ENCODE measurements at places on chromosomes 2 and 18. TPM values are rescaled to one million over a fixed set of nuclear protein-coding genes. Genes with fewer than 3 reads are reported as not detected.

The ARHGEF4 gene
- not detected for total RNA-seq

The RTP5 gene
- total RNA-seq, result not detected

The PAX8 gene
- 0.66 TPM for total RNA-seq

The UGT1A7 gene
- total RNA-seq, result not detected

The PRKRA gene
- 37.5 TPM for total RNA-seq

The C2orf78 gene
- total RNA-seq, result not detected

The CAPN14 gene
- 0.68 TPM for total RNA-seq

The REG1B gene
- not detected for total RNA-seq

The ZNF521 gene
- total RNA-seq, result not detected

The CSRNP3 gene
- not detected for total RNA-seq

The ADGRF3 gene
- total RNA-seq, result 3.9 TPM

The TMEM37 gene
- not detected for total RNA-seq

The HOXD12 gene
- total RNA-seq, result not detected

The TMEM17 gene
- not detected for total RNA-seq

The SCYGR4 gene
- total RNA-seq, result not detected

The KLHL41 gene
- total RNA-seq, result not detected

The MAB21L4 gene
- total RNA-seq, result not detected

The SLC35G4 gene
- not detected for total RNA-seq

The DLX2 gene
- total RNA-seq, result not detected

The GNAL gene
- 3.6 TPM for total RNA-seq

The LHCGR gene
- not detected for total RNA-seq

The TPO gene
- not detected for total RNA-seq

The SNED1 gene
- 21.0 TPM for total RNA-seq

The RAB17 gene
- not detected for total RNA-seq

The MYCN gene
- total RNA-seq, result not detected

The PAIP2B gene
- total RNA-seq, result 0.74 TPM

The OTOS gene
- total RNA-seq, result not detected

All from T-helper 1 cell treated with Interleukin-12 subunit alpha and Interleukin-12 subunit beta and Interleukin-4 antibody, amounts not matched to agents 30 ng/mL and 1 ng/mL, for 36 hours (primary cell).